Hepatic stellate cell (primary cell): ENCODE measurements at places on chromosomes 13 and 19.

DNA sequence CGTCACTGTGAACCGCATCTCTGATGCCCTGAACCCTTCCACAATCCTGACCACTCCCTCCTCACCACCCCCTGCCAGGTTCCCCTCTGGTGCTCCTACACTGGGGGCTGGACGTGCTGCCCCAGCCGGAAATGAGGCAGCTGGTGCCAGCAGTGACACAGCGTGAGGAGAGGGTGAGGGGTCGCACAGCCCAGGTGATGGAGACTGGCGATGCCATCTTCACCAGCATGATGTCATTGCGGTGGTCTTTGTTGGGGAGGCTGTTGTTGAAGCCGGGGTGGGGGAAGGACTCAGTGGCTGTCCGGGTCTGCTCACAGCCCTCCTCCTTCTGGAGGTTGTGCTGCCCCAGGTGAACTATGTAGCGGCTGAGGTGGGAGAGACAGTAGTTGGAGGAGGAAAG lies 2.5 kb downstream of the KLK11 start:
- DNase-seq, result no peak

DNA sequence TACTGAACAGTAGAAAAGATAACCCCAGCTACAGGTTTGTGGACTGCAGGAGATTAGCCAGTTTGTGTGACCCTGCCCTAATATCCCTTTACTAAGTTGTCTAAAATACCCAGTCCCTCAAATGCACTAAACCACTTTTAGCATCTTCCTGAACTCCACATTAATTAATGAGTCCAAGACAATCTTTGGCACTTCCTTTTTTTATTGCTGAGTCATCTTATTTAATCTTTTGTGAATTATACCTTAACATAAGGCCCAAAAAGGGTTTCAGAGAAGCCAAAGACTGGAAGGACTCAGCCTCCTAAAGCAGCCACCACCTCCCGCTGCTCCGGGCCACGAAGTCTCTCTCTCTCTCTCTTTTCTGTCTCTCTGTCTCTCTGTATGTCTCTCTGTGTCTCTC lies 48.8 kb upstream of the PDCD5 start:
- no peak for DNase-seq

- DNase-seq, result no peak
Observed at GRCh38 chr19:4365341-4365740, 22.0 kb downstream of the MPND start.

GRCh38 chr19:54248016-54248601 lies 5.5 kb upstream of the LILRA6 start:
- no peak for DNase-seq

- DNase-seq, result no peak
Observed at GRCh38 chr13:72504131-72504841, 223.1 kb downstream of the MZT1 start.

DNA sequence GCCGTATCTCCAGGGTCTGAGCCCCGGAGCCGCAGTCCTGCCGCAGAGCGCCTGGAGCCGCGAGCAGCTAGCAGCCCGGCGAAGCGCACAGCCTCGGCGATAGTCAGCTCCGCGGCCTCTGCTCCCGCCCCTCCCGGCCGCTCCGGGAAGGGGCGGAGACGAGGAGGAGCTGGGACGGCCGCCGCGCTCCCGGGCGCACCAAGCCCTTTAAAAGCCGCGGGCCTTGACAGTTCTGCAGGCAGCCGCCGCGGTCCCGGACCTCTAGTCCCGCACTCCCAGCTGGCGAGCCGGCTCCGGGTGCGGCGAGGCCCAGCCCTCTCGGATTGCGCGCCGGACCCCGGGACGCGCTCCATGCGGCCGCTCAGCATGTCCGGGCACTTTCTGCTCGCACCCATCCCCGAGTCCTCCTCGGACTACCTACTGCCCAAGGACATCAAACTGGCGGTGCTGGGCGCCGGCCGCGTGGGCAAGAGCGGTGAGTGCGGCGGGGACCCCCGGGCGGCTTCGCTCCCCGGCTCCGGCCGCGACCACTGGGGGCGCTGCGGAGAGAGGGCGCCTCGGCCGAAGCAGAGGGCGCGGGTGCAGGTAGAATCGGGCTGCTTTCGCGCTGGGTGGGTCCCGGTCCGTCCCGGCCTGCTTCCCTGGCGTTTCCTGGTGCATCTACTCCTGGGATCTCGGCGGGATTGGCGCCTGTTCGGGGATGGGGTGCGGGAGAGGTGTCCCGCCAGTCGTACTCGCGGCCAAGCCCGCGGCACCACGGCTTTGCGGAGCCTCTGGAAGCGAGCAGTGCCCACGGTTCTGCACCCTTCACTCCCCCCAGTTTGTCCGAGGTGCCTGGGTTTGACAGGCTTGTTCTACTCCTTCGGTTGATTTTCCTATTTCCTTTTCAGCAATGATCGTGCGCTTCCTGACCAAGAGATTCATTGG lies at the start of gene RASL11A:
Gene RASL11A, plus strand, starts transcription at position 237 of the 927 bp plus-strand sequence. Its CDS starts 115 bp downstream, at position 352.
- DNase-seq, result peak; percentile 86

DNA sequence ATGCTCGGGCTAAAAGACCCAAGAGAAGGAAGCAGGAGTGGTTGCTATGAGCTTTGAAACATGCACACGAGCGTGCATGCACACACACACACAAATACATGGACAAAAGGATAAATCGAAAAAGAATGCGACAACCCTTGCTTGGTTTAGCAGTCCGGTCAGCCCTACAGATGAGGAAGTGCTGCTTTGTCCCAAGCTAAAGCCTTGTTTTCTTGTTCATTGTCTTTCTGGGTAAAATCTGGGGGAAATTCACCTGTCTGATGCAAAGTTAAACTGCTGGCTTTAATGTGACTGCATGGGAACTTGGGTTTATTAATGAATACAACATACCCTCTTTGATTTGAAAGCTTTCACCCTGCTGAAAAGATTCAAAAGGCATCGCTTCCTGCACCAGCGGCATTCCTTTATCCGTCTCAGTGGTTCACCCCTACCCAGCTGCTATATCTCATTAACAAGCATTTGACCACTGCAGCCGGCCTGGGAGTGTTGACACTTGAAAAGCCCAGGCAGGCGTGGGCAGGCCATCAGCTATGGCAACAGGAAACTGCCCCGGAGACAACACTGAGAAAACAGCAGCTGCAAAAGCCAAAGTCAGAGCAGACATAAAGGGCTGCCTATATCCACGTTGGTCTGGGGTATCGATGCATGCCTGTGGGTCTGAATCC lies 301.7 kb downstream of the NDFIP2 start:
- peak; percentile 32 for DNase-seq

GRCh38 chr19:30842926-30843325 lies 470.7 kb downstream of the ZNF536 start:
- no peak for DNase-seq

GRCh38 chr13:108859197-108860012 lies 230.0 kb downstream of the MYO16 start:
- DNase-seq, result peak; percentile 27

DNA sequence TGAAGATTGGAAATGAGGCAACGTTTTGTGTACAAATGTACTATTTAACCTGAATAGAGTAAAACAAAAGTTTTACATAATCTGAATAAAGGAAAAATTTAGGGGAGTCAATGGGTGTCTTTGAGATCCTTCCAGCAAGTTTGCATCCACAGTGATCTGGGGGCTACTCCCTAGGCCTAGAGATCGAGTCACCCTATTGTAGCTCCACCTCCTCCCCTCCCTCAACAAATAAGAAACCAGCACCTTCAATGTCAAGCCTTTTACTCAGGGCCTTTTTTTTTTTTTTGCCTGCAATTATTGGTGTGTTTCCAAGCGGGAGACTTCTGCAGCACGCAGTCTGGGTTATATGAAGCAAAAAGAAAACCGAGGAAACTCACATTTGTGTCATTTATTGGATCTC lies 16.3 kb upstream of the RAP2A start:
- no peak for DNase-seq

DNA sequence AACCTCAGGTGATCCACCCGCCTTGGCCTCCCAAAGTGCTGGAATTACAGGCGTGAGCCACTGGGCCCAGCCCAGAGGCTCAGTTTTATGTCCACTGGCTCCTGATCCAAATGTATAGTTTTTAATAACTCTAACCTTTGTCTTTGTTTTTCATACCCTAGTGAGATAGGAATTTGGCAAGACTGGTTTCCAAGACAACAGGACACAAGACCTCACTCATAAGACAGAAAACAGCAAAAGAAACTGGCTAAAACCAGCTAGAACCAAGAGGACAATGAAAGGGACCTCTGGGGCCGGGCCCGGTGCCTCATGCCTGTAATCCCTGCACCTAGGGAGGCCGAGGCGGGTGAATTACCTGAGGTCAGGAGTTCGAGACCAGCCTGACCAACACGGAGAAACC lies 27.6 kb downstream of the CPT1C start:
- peak; percentile 29 for DNase-seq

- no peak for DNase-seq
Observed at GRCh38 chr19:38047641-38048040, 140.6 kb downstream of the SIPA1L3 start.

DNA sequence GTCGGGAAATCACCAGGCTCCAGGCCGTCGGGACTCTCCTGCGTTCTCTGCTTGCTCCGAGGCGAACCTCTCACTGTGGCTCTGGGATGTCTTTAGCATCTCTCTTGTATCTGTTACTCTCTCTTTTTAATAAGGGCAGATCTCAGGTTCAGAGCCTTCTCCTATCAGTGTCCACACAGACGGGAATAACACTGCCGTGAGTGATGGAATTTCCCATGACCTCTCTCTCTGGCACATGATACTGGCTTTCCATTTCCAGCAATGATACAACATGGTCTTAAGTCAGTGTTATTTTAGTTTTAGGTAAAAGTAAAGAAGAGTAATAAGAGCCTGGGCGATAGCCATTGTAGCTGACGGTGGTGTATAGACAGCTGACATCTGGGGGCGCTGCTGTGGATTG lies 9.3 kb downstream of the ZNF444 start:
- no peak for DNase-seq

DNA sequence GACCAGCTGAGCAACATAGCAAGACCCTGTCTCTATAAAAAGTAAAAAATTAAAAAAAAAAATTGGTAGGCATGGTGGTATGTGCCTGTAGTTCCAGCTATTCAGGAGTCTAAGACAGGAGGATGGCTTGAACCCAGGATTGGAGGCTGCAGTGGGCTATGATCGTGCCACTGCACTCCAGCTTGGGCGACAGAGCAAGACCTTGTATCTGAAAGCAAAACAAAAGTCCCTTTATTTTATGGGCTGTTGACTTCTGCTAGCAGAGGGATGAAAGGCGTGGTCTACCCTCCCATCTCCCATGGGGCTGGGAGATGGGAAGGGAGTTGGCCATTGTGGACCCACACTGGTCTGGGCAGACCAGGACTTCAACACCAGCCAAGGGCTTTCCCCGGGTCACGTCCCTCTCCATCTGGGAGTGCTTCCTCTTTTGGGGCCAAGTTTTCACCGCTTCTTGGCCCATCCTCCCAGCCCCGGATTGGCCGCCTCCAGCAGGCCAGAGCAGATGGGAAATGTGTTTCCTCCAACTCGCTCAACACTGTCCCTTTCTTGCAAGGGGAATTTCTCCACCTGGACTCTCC lies 2.2 kb upstream of the TNFSF9 start:
- no peak for DNase-seq

DNA sequence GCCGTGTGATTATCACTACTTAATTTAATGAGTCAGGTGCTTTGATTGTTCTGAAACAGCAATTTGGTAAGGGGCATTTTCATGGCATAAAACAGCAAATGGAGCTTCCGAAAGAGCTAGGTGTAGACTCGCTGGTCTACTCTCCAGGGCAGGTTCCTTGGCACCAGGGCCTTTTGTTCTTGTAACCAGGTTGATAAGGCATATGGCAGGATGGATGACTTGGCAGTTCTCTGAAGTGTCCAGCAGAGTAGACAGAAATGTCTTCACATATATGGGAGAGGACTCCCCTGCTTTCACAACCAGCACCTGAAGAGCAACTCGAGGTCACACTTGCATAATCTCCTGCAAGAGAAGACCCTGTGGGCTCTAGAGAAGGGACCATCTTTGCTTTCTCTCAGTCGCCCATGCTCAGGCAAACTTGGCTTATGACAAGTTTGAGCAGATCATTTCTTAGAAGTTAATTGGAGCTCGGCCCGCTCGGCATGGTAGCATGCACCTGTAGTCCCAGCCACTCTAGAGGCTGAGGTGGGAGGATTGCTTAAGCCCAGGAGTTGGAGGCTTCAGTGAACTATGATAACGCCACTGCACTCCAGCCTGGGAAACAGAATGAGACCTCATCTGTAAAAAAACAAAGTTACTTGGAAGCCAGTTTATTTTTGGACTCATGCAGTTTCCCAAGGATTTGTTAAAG lies 23.3 kb upstream of the WASF3 start:
- no peak for DNase-seq

DNA sequence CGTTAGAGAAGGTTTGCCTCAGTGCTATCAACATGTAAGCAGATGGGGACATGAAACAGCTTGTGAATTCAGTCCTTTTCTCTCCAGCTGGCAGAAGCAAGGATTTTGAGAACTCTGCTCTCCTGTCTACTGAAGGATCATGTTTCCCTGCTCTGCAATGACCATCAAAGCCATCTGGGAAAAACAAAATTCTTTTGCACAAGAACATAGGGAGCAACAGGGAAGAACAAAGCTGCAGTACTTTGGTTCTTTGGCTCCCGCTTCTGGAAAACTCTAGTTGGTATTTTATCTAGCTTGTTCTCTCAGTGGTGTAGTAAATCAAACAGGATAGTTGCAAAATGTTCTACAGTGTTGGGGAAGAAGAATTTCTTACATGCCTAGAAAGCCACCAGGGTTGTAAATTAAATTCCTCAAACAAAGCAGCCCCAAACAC lies 270.4 kb downstream of the ENOX1 start:
- DNase-seq, result no peak

DNA sequence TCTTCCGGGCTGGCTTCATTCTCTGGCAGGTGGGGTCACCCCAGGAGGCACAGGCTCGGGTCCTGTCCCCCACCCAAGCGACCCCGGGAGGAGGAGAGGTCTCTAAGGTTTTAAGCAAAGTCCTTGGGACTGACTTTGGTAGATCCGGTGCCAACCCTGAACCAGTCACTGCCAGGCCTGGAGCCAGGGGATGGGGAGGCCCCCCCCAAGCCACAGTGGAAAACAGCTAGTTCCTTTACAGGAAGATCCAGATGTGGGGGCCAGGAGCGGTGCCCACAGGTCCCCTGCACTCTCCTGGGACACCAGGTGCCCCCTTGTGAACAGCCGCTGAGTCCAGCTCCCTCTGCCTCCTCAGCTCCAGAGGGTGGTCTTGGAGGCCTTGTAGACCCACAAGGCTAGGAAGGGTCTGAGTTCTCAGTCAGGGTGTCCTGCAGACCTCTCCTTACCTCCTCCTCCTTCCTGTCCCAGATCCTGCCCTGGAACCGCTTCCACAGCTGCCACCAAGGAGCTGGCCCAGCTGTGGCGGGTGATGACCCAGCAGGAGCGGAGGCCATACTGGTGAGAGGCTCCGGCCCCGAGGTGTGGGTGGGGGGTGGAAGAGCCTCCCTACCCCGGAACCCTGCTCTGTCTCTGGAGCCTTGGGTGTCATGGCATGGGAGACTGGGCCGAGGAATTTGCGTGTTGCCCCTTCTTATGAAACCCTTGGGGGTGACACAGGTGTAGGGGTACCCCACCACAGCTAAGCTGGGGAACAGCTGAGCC lies 6.0 kb downstream of the SIX5 start:
- DNase-seq, result no peak

- DNase-seq, result no peak
Observed at GRCh38 chr19:13819238-13819637, 24.0 kb downstream of the ZSWIM4 start.

GRCh38 chr13:76715621-76716020 lies 170.6 kb downstream of the KCTD12 start:
- no peak for DNase-seq
